ENCODE measurements at places on chromosomes 12 and 14. TPM values are rescaled to one million over a fixed set of nuclear protein-coding genes. Genes with fewer than 3 reads are reported as not detected.
A peak's percentile ranks its signal among the peaks of the same experiment; 100 is the strongest.

TMPRSS12 gene
- total RNA-seq: not detected

NTN4 gene
- 44.9 TPM for total RNA-seq

KRT80 gene
- total RNA-seq: 1.5 TPM

GRCh38 chr12:130145731-130146130 is 16.5 kb upstream of the FZD10 start:
- H3K36me3 ChIP-seq: no peaks in the 10 kb centered on the region
- H3K27me3 ChIP-seq: no peaks in the 10 kb centered on the region
- H3K4me3 ChIP-seq: no peak overlapping the region
- no peak for DNase-seq
- no peak overlapping the region for H3K27ac ChIP-seq

- DNase-seq: no peak
- peaks cover 50% of the 10 kb centered on the region for H3K4me1 ChIP-seq
- no peaks in the 10 kb centered on the region for H3K36me3 ChIP-seq
- H3K27me3 ChIP-seq: no peaks in the 10 kb centered on the region
- H3K4me3 ChIP-seq: no peak overlapping the region
Observed at GRCh38 chr12:6093764-6094163, 30.7 kb downstream of the VWF start.

GRCh38 chr14:89332031-89332430 is 85.0 kb downstream of the FOXN3 start:
- no peaks in the 10 kb centered on the region for H3K36me3 ChIP-seq
- H3K4me1 ChIP-seq: peaks cover 18% of the 10 kb centered on the region
- no peak overlapping the region for H3K4me3 ChIP-seq
- no peaks in the 10 kb centered on the region for H3K27me3 ChIP-seq
- no peak for DNase-seq

DNA sequence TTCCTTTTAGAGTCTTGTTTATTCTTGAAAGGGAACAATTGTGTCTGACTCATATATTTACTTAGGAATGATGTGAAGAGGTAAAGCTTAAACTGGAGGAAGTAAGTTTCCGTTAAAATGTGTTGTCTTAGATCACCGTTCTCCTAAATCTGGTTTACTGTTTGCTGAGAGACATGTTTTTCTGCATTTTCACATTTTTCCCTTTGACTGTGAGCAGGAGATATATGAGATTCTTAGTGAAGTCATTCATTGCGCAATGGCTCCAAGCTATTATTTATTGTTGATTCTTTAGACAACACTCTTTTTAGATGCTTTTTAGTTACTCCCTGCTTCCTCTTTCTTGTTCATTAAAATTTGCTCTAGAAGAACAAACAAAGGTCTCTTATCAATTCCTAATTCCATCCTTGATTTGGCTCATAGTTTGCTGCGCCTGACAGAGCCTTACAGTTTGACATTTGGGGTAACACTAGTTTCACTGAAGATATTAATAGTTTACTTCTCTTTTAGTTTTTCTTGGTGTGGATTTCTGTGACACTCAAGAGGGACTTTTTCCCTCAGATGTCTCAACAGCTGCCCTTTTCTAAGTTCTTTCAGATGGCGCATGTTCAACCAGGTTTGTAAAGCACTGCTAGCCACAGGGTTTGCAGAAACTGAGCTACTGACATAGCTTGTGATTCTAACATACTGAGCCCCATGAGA is 11.4 kb downstream of the CLECL1 start:
- no peak overlapping the region for H3K4me3 ChIP-seq
- H3K36me3 ChIP-seq: no peaks in the 10 kb centered on the region
- no peaks in the 10 kb centered on the region for H3K27me3 ChIP-seq
- peak; percentile 67 for DNase-seq
- H3K4me1 ChIP-seq: peaks cover 28% of the 10 kb centered on the region

Measured in SJSA1 (cell line).